Nucleus accumbens (tissue), 56 donors: ENCODE measurements at places on chromosomes 1 and 21.

DNA sequence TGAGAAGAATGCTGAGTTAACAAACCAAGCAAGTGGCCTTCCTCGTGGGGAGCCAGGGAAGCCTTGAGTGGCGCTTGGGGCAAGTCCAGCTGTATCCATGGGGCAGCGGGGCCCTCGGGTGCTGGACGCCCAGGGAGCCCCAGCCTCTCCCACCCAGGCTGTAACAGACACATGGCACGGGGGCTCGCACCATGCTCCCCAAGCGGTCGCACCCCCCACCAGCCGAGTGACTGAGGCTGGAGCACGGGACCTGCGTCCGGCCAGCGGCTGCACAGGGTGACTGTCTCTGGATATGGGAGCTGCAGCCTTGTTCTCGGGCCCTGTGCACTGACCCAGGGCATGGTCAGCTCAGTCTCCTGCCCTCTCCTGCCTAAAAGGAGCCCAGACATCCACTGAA lies 53.9 kb upstream of the ACTRT2 start:
- no peak for DNase-seq

GRCh38 chr1:215888159-215888558 lies 321.1 kb downstream of the KCTD3 start:
- no peak for DNase-seq

DNA sequence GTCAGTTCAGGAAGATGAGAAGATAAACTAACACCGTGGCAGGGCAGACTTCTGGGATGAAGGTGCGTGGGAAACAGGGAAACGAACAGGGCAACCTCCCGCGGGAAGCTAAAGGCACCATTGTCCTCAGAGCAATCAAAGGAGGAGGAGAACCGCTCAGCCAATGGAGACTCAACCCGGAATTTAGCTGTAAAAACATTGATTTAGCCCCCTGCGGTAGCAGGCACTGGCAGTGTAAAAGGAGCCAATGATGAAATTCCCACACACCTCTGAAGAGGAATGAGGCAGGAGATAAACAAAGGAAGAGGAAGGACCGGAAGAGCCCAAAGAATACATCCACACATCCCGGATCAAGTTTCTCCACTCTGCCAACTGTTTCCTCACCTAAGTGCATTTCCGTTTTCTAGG lies 19.5 kb downstream of the HLCS start:
- no peak for DNase-seq

DNA sequence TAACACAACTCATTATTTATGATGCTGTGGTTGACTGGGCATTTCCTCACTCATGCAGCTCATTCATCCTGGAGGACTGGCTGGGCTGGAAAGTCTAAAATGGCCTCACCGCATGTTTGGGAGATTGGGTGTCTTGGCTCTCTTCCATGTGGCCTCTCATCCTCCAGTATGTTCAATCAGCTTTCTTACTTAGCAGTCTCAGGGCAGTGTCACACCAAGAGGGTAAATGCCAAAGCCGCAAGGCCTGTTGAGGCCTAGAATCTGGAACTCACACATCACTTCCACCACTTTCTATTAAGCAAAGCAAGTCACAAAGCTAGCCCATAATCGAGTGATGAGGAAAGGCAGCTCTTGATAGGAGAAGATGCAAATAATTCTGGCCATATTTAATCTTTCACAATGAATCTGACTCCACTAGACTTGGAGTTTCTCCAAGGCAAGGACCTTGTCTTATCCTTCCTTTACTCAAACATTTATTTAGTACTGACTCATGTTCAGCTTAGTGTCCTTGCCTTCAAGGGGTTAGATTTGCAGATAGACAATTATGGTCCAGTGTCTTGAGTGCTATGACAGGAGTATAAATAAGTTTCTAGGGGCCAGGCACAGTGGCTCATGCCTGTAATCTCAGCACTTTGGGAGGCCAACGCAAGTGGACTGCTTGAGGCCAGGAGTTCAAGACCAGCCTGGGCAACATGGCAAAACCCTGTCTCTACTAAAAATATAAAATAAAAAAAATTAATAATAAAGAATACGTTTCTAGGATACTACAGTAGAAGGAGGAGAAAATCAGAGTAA lies 45.1 kb downstream of the TMEM53 start:
- DNase-seq = no peak

GRCh38 chr1:183870351-183871077 lies 65.6 kb downstream of the RGL1 start:
- DNase-seq = peak; percentile 10

- no peak for DNase-seq
These were observed 45.3 kb downstream of the HENMT1 start for GRCh38 chr1:108615544-108615943.

DNA sequence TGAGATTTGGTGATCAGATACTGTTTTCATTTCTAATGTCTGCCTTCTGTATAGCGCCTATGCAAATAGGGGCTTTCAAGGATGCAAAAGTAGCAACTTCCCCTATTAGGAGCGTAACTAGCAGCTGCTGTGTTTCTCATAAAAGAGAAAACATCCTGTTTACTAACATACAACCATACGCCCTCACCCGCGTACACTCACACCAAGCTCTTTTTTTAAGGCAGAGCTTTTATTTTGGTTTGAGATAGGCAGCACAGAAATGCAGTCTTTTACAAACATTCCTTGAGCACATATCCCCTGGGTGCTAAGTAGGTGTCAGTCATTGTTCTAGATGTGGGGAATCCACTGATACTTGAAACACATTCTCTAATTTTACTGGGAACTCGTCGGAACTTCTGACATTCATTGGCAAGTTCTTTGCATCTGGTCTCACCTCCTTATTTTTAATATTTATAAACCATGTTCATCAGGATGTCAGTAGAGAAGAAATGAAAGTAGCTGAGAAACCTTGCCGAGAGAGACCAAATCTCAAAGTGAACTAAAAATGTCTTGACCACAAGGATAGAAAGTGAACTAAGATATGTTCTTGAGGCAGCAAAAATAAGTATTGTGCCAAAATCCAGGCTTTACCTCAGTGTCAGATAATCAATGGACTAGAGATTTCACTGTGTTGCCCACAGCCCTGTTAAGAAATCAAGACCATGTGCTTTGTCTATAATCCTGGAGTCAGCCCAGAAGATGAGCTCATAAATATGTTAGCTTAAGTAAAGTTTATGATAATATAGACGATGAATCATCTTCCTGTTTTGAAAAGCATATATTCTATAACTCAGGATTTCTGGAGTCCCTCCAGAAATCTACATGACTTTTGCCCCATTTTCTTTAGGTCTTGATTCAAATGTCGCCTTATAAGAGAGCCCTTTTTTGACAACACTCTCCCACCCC lies 350.9 kb downstream of the ST6GALNAC3 start:
- no peak for DNase-seq

DNA sequence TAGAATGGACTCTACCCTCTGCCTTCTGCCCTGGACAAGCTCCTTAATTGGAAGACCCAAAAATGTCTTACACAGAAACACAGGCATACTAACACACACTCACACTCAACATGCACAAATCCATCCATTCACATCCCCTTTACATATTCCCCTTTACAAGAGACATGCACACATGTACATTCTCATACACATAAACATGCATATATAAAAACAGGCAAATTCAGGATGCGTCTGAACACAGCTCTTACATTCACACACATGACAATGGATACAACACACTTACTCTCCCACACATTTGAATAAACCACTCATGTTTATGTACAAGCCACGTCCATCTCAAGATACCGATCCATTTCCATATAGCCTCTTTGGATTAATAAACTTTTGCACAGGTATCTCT lies 84.4 kb downstream of the HMGB4 start:
- DNase-seq = no peak

DNA sequence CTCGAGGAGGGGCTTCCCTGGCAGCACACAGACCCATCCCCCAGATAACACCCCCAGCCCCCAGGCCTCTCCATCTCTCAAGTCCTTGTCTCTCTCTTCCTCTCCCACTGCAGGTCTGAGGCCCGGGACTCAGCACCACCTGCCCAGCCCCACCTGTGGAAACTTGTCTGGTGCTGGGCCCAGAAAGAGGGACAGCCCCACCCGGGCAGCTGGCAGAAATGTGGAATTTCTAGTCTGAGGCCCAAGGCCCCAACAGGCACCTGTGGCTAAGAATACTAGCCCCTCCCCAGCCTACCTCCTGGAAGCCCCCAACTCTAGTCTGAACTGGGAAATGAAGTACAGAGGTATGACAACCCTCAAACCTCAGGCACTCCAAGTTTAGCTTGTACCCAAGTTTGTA lies 15.4 kb downstream of the TTC39A start:
- no peak for DNase-seq

DNA sequence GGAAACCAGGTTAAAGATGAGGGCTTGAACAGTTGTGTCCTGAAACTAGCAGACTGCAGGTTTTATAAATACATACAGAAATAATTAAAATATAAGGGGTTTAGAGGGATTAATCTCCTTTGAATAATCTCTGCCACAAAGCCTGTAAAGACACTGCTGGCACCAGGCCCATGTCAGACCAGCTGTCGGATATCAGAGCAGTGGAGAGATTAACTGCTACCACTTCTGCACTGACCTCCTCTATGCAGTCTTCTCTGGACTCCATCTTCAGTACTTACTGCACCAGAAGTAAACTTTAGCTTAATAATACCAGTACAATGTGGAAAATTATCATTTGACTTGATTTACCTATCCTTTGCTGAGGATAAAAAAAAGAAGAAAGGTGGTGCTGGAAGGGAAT lies 128.6 kb downstream of the LHX4 start:
- DNase-seq = no peak

DNA sequence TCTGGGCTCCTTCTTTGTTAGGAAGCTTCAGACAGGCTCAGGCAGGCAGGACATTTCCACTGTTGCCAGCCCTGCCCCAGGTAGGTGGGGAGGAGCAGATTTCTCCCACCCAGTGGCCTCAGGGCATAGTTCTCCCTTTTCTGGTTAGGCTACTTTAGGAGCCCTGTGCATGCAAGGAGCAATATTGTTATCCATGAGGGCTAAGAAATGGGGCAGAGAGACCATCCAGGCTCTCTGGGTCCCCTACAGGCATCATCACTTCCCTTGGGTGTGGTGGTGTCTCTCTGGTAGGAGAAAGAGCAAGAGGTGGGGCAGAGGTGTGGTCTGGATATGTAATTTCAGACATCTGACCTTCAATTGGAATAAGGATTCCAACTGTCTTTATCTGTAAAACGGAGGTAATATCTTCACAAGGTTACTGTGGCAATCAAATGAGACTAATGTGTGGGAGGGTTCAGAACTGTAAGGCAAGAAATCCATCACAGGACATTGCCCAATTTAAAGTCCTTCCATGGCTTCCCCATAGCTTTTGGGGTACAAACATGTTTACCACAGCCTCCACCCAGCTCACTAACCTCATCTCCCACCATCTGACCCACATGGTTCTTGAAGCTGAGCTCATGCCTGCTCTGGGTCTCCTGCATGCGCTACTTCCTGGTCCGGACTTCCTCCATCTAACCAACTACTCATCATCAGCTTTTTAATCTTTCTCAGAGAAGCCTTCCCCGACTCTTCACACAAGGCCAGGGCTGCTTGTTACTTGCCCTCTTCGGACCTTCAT lies 26.1 kb downstream of the PCAT6 start:
- DNase-seq = no peak

DNA sequence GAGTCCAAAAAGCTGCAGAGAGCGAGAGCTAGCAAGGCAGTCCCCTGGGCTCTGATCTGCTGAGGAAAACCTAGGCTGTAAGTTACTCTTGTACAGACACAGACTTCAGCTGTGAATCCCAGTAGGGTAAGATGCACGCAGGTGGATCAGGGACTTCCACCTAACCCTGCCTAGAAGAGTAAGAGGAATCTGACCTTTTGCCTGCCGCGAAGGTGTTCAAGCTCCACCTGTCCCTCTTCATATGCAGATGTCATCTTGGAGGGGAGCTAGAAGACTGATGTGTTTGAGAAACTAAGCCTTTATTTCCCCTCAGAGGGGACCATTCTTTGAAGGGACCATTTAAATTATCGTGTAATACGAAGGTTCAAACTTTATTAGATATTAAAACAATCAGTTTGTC lies 108.6 kb upstream of the USP24 start:
- DNase-seq = no peak

- no peak for DNase-seq
These were observed 60.4 kb downstream of the KIF21B start for GRCh38 chr1:200963076-200963475.

DNA sequence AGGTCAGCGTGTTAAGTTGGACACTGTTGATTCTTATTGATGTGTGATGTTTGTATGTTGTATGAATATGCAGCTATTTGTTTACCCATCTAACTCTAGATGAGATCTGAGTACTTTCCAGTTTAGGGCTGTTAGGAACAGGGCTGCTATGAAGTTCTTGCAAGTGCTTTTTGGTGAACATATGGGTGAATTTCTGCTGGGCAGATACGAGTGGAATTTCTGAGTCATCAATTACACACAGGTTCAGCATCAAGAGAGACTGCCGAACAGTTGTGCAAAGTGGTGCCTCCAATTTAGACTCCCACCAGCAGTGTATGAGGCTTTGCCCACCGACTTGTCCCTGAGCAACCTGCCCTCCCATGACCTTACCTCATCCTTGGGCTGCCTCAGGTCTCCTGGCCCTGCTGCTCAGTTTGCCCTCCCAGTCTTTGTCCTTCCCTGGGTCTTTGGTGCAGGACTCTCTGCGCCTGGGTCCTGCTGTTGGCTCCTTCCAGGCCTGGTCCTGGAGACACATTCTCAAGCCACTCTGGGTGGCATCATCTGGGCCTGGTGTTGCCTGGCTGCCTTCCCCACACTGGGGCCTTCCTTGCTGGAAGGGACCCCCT lies 343.6 kb downstream of the PTPRU start:
- no peak for DNase-seq

DNA sequence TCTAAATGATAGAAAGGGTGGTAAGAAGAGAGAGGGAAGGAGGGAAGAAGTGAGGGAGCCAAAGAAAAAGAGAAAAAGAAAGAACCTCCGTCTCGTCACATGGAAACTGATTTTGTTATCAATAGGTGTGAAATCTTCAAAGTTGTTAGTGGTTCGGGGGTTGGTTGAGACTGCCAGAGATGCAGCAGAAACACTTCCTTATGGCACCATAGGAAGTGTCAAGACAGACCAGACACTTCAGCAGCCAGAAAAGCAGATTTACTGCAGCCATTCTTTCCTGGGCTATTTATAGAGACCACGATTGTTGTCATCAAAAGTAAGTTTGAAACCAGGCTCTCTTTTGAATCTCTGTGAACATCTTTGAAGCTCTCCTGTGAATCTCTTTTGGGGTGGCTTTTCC lies 150.5 kb downstream of the PLPPR5 start:
- DNase-seq = no peak

DNA sequence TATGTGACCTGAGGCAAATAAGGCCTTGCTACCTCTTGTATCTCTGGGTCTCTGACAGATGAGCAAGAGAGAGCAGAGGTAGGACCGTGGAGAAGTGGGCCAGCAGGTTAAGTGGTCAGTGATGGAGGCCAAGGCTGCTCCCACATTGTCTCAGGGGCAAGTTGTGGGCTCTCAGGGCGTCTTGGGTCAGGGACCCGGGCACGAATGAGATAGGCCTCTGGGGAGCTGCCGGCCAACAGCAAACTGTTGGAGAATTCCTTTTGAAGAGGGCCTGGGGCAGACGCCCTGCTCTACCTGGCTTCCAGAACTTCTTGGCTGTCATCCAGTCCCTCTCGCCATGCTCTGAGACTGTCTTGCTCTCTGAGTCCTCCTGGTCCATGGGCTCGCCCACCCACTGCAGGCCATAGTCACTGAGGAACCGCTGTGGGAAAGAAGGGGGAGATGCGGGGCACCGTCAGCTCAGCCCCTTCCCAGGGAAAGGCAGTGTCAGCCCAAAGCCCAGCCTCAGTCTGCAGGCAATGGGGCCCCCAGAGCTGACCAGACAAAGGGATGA lies 12.4 kb downstream of the UBXN11 start:
- DNase-seq = no peak

GRCh38 chr1:89780721-89781120 lies 40.1 kb upstream of the LRRC8D start:
- DNase-seq = no peak
